ACHN (cell line): ENCODE measurements at places on chromosomes 4 and X.

GRCh38 chrX:36974911-36975310, 33.3 kb upstream of the FAM47C start:
- no peak for DNase-seq

DNA sequence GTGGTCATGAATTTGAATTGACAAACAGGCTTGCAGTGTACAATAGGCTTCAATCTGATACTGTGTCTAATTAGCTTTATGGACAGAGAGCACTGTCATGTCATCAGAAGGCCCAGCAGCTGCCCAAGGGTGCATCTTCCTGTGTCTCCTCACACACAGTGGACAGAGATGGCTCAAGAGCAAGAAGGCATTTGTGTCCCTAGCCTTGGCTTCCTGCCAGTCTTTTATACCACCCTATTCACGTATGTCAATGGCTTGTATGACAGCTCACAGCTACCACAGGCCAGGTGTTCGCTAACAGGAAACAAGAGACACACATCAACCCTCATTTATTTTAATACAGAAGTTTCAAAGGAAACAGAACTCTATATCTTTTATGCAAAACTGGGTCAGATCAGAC, 874.0 kb upstream of the AGA start:
- DNase-seq = no peak

DNA sequence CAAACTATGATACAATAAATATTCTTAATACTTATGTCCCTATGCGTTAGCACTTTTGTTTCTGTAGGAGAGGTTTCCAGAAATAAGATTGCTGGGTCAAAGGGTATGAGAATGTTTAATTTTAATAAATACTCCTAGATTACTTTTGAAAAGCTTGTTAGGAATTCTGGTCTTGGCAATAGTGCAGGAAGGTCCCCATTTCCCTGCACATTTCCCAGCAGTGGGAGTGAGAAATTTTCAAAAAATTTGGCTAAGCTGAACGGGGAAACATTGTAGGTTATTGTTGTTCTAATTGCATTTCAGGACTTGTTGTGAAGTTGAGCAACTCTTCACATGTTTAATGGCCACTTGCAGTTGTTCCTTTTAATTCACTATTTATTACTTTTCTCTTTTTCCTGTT, 27.1 kb downstream of the IGFBP7 start:
- DNase-seq = no peak

- DNase-seq = no peak
These were observed 189.5 kb downstream of the GASK1B start for GRCh38 chr4:157983300-157983699.
